ENCODE measurements at places on chromosomes 2 and 18. TPM values are rescaled to one million over a fixed set of nuclear protein-coding genes. Genes with fewer than 3 reads are reported as not detected.

- no peaks in the 10 kb centered on the region for H3K27me3 ChIP-seq
- no peak overlapping the region for H3K27ac ChIP-seq
- peaks cover 4% of the 10 kb centered on the region for H3K36me3 ChIP-seq
- H3K4me1 ChIP-seq, result peaks cover 9% of the 10 kb centered on the region
Observed at GRCh38 chr2:101793277-101793969, 95.9 kb downstream of the MAP4K4 start.

DNA sequence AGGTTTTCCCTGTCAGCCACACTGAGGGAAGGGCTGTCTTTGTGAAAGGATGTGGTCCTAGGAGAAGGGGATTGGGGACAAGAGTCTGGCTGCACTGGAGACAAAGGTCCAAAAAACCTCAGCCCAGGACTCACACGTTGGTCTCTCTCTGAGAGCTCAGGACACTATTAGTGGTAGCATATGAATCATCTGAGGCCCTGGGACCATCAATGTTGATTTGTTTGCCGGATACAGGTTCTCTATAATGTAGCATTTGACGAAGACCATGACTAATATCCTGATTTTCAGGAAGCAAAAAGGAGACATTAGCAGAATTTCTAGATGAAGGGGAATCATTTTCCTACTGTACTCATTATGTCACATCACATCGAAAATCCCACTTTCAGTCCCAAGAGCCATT, 22.2 kb upstream of the DNAH6 start:
- no peak for DNase-seq
- no peaks in the 10 kb centered on the region for H3K27me3 ChIP-seq
- no peak overlapping the region for H3K4me3 ChIP-seq
- H3K27ac ChIP-seq, result no peak overlapping the region
- H3K4me1 ChIP-seq, result no peaks in the 10 kb centered on the region

DNA sequence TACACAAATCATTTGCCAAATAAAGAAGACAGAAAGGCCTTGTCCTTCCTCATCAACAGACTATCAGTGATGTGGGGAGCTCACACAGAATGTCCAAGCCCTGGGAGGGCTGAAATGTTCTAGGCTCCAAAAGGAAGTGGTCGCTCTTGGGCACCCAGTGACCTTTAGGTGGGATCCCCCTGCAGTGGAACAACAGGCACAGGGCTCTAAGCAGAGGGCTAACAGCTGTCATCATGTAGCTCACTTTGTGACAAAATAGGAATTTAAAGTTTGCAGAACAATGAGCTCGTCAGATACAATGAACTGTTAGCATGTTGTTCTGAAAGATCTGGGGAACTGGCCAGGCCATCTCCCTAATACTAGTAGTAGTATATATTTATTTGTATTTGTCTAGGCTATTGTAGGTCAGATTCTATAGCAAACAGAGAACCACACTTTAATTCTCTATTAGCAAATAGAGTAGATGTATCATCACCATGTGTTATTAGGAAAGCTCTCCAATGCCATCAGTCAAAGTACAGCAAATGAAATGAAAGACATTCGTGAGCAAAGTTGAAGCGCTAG, 151.5 kb upstream of the MAP3K20 start:
- H3K4me3 ChIP-seq, result no peak overlapping the region
- H3K4me1 ChIP-seq, result no peaks in the 10 kb centered on the region
- no peaks in the 10 kb centered on the region for H3K36me3 ChIP-seq
- no peak for DNase-seq
- no peaks in the 10 kb centered on the region for H3K27me3 ChIP-seq
- H3K27ac ChIP-seq, result no peak overlapping the region

GRCh38 chr2:9548506-9548905, 7.1 kb downstream of the ADAM17 start:
- no peaks in the 10 kb centered on the region for H3K27me3 ChIP-seq
- DNase-seq, result no peak
- peaks cover 12% of the 10 kb centered on the region for H3K4me1 ChIP-seq
- H3K36me3 ChIP-seq, result no peaks in the 10 kb centered on the region

The PDCL3 gene
- total RNA-seq, result 26.3 TPM

The ARHGAP25 gene
- 0.27 TPM for total RNA-seq

DNA sequence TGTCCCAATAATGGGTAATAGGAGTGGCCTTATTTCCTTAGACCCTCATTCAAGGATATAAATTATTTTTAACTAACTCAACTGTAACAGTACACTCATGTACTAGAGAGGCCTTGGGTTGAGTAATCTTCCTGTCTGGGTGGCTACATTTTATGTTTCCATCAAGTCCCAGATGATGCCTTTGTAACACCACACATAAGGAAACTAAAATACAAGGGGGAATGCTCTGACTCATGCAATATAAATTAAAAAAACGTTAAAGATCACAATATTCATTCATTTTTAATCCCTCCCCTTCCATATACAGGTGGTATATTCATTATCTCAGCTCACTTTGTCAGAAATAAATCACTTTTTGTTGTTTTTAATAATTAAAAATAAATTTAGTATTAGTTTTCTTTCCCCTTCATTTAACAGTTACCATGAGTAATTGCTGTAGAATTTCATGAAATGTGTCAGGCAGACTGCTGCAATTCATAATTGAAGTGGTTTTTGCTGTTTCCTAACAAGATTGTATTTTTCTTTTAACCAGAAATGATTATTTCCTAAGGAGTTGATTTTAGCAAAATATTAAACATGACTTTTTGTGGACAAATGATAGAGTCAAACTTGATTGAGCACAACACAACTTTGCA, 1403.6 kb downstream of the SUCLG1 start:
- no peaks in the 10 kb centered on the region for H3K36me3 ChIP-seq
- no peaks in the 10 kb centered on the region for H3K27me3 ChIP-seq
- no peak for DNase-seq
- no peak overlapping the region for H3K27ac ChIP-seq
- H3K4me1 ChIP-seq, result no peaks in the 10 kb centered on the region
- no peak overlapping the region for H3K4me3 ChIP-seq
